ENCODE measurements at places on chromosomes 4 and X.

GRCh38 chr4:8079031-8079885 lies 79.4 kb downstream of the ABLIM2 start:
- DNase-seq = no peak

DNA sequence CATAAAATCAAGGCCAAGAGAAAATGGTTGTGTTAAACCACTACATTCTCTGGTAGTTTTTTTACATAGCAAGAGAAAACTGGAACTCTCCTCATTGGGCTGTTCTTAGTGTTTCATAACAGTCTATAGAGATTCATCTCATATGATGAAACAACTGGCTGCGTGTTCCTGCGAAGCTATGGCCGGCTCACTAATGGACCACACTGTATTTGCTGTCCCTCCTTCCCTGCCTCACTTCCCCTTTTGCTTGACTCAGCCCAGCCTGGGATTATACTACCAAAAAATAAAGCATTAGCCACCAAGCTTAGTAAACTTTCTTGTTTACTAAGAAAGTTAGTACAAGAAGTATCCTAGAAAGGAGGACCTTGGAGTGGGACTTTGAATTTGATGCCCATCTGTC lies 31.6 kb upstream of the LSM6 start:
- DNase-seq = no peak

DNA sequence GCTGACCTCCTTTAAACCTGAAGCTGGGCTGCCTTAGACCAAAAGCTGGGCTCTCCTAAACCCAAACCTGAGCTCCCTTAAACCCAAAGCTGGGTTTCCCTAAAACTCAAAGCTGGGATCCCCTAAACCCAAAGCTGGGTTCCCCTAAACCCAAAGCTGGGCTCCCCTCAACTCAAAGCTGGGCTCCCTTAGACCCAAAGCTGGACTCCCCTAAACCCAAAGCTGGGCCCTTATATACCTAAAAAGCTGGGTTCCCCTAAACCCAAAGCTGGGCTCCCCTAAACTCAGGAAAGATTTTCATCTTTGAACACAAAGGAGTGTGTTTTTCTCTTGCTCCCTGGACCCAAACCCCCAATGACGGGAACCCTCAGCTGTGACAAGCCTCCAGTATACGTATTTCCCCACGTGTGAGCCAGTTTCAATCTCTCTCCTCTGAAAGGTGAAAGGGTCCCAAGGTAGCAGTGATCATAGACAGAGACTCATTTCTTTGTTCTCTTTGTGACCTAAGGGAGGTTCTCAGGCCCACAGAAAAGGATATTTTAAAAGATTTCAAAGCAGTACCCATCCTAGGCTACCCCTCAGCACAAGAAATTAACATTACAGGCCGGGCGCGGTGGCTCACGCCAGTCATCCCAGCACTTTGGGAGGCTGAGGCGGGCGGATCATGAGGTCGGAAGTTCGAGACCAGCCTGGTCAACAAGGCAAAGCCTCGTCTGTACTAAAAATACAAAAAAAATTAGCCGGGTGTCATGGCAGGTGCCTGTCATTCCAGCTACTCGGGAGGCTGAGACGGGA lies 31.3 kb upstream of the ASMTL start:
- no peak for DNase-seq

- DNase-seq = no peak
Measured at GRCh38 chr4:122822466-122822865, 4.2 kb upstream of the FGF2 start.

DNA sequence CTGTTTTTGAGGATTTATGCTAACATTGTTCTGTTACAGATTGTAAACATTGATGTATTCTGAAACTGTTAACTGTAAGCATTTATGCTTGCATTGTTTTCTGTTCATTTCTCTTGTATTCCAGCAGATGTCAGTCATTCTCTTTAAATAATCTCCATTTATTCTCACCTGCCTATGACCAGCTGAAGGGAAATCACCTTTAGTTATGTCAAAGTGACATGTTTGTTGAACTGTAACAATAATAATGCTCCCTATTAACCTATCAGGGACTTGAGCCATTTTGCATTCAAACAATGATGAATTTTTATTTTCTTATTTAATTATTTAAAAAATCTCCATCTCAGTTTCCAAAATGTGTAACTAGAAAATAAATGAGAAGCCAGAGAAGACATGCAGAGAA lies 58.0 kb downstream of the SPCS3 start:
- peak; percentile 11 for DNase-seq

GRCh38 chr4:182492423-182492822 lies 249.2 kb downstream of the TENM3 start:
- no peak for DNase-seq

DNA sequence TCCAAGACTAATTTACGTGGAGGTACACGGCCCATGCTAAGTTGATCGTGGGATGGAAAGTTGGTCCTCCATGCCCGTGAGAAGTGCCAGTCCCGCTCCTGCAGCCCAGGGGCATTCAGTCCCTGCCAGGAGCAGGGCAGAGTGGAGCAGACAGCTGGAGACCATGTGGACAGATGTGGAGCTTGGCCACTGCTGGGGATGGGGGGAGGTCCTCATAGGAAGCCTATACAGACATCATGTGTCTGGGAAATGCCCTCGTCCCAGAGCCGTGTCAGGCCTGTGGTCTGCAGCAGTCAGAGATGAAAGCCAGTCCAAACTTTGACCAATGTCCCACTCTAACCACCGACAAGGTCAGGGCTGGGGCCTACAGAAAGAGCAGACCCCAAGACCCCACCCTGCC lies 118.4 kb downstream of the CPZ start:
- DNase-seq = no peak

DNA sequence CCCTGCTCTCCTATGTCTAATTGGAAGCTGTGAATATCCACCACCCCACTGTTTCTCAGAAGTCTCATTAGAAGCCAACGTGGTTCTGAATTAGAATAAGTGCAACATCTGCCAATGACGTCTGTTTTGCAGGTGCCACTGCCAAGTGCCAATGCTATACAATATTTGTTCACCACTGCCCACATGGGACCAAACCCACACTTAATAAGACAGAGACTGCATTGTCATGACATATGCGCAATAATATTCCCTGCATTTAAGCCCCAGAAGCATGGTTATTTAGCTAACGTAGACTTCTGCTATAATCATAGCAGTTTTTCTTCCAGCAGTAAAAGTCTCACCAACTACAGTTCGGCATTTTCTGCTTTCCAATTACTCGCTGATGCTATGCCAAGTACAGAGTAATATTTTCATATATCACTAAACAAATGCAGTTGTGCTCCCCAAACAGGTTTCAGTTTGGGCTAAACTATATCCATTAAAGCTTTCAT lies 262.5 kb upstream of the PCDH18 start:
- DNase-seq = no peak

DNA sequence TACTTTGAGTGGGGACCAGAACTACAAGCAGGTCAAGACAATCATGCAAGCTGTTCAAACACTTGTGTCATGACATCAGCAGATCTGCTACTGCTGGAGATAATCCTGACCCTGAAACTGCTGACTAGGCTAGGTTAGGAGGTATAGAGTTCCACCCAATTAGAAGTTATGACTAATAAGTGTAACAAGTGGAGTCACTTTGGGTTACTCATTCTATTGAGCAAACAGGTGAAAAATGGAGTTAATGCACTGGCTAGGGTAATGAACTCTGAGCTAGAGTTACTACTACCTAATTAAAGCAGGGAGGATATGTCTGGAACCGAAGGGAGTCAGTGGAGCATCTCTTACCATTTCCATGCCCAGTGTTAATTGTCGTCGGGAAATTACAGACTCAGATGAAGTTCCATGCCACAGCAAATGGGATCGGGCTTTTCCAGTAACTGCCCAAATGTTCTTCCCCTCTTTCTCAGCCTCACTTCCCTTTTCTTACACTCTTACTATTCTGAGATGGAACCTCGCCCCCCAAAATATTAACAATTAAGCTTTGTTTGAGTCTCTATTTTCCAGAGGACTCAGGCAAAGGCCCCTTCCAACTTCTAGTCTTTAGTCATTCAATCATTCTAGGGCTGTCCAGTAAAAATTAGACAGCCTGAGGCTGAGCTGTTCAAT lies 19.8 kb upstream of the MANBA start:
- DNase-seq = no peak

DNA sequence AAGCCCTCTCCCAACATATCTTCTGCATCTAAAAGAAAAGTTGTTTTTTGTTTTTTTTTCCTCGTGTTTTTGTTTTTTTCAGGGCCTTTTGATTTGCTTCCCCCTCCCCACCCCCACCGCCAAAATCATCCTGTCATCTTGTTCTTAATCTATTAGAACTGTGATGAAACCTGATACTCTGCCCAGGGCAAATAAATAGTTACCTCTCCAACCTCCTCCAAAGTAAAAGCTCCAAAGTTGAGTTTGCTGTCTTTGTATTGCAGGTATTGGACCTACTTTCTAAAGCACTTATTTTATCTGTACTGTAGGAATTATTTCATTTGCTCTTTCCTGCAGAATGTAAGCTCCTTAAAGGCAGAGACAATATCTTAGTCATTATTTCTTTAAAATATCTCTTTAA lies 172.9 kb downstream of the SOWAHB start:
- DNase-seq = no peak

GRCh38 chr4:141730805-141731204 lies 94.4 kb downstream of the IL15 start:
- DNase-seq = no peak
